ENCODE measurements at places on chromosomes 1 and 21.

GRCh38 chr1:89672489-89673183, 39.7 kb downstream of the LRRC8C start:
- DNase-seq: no peak

GRCh38 chr21:40732253-40733023, 114.5 kb downstream of the DSCAM start:
- no peak for DNase-seq

DNA sequence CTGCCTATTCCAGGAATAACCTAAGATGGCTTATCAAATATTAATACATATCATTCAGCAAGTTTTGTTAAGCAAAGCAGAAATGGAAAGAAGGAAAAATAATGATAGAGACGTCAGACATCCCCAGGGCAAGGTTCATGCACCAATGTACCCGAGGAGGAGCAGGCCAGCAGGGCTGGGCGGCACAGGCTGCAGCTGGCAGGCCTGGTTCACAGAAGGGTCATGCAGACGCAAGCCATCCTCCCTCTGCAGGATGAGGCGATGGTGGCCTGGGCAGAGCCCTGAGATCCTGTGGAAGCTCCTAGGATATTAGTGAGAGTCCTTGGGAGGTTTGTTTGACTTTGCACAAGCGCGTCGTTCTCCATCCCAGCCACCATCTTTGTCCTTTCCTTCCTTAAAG, 30.0 kb downstream of the BATF3 start:
- DNase-seq: no peak

GRCh38 chr1:12135612-12136011, 31.2 kb upstream of the TNFRSF1B start:
- DNase-seq: no peak

DNA sequence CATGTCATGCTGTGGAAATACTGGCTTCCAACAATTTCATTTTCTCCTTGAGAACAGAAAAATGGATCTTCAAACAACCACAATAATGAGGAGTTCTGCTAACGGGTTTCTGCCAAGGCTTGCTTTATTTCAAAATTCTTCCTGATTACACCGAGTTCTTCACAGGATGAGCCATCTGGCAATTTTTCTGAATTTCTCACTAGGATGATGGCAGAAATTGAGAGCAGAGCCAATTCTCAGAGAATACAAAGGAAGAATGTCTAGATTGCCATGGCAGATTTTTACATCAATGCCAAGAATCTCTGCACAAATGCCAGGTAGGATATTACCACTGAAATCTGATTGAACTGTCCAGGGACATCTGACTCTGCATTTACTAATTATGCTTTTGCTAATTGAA, 619.0 kb upstream of the CHRM3 start:
- no peak for DNase-seq

DNA sequence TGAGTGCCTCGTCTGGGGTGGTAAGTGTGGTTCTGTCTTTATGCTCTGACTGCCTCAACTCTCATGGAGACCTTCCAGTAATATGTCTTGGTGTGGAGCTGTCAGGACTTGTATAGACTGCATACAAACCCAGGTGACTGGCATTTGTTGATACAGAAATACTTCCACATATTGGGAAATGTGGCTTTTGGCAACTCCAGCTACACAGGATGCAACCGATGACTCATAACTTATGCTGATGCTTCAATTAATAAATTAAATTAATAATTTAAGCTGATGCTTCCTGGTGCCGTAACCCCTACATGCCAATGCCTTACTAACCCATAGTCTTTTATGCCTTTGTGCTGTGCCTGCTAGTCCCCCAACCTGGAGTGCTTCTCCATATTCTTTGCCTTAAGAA, 72.3 kb upstream of the ARTN start:
- DNase-seq: no peak

GRCh38 chr1:110153407-110153950, 3.2 kb downstream of the SLC6A17 start:
- DNase-seq: no peak

- no peak for DNase-seq
Observed at GRCh38 chr1:108829498-108829916, 27.4 kb downstream of the AKNAD1 start.

DNA sequence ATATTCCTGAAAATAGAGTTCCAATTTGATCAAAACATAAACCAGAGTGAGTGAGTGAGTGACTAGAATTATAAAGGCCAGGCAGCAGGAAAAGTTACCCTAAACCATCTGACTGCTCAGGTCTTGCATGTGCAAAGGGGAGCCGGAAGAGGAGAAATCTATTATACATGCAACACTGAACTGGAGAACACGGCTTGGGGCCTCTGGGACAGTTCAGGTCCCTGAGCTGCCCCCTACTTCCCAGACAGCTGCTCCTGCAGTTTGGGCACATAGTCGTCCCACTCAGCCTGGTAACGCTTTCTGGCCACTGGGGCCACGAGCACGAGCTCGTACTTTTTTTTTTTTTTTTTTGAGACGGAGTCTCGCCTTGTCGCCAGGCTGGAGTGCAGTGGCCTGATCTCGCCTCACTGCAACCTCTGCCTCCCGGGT, 40.1 kb downstream of the PTPRC start:
- DNase-seq: no peak

GRCh38 chr1:163983097-163983496, 575.9 kb upstream of the PBX1 start:
- no peak for DNase-seq

- DNase-seq: no peak
Observed at GRCh38 chr21:38958940-38959691, 153.4 kb downstream of the ETS2 start.

- DNase-seq: no peak
Observed at GRCh38 chr1:95396557-95396956, 162.5 kb downstream of the RWDD3 start.

- DNase-seq: no peak
Observed at GRCh38 chr1:91520942-91521507, 20.4 kb downstream of the CDC7 start.

- DNase-seq: no peak
Observed at GRCh38 chr1:86068841-86069756, 87.5 kb downstream of the COL24A1 start.

DNA sequence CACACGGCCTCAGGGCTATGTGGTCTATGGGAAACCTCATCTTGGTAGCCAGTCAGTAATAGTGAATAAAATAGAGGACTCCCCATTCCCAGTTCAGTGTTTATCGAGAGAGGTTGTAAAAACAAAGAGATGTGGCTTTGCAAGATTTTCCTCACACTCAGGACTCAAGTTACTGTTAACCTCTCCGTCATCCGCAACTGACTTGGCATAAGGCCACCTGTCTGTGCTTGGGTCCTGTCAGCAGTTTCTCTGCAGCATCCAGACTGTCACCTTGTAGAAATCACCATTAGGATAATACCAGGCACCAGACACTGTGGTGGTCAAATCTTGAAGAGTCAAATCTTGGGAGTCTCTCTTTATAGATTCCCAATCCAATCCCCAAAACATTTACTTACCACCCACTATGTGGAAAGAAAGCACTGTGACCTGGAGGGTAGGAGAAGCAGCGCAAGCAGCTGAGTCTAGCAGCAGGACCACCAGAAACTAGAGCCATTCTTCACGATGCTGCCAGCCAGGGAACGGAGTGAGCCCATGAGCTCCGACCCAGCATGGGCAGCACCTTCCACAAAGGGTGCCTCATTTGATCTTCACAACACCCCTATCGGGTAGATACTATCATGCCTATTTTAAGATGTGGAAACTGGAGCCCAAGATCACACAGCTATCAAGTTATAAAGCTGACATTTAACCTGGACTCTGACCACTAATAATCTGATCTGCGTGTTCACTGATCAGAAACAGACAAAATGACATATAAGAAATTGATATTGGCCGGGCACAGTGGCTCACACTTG, 5.6 kb upstream of the GPR25 start:
- DNase-seq: no peak

GRCh38 chr1:239418681-239419080, 32.3 kb downstream of the CHRM3 start:
- no peak for DNase-seq

DNA sequence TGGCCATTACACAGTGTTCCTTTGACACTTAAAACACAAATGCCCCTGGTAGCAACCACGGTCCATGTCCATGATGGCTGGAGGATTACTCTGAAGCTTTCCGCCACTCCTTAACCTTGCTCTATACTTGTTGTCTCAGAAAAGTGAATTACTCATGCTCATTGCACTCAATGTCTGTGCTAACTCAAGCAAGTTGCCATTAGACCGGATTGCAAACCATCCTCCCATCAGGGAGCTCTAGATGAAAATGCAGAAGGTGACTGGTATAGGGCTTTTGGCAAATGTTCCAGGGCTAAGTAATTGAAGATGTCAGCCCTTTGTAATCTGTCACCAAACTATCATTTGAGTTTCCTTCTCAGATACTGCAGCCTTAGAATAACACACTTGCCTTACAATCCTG, 1288.3 kb upstream of the B3GALT2 start:
- no peak for DNase-seq

DNA sequence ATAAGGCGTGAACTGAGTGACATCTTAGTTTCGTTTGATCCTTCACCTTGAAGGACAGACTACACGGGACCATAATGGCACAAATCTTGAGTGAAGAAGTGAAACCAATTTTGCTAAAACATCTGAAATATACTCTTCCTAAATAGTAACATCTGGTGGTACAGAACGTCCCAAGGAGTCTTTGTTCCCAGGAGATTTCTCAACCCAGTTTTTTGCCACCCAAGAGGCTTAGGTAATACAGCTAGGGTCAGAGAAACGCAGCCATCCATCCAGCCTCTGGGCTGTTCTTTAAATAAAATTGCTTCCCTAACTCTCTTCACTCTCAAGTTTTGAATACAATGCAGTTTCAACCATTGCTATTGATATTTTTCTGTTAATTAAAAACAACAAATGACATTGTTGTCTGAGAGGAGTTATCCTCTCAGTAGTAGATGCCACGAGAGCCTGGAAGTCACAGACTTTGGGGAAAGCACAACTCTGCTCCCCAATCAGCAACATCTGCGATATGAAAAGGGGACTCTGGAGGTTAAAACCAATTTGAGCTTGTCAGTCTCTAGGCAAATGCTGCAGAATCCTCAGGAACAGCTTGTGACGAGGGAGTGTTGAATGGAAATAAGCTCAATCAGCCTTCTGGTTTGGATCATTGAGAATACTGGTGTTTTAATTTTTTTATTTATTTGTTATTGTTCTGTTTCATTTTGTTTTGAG, 394.3 kb upstream of the ADGRL2 start:
- no peak for DNase-seq

DNA sequence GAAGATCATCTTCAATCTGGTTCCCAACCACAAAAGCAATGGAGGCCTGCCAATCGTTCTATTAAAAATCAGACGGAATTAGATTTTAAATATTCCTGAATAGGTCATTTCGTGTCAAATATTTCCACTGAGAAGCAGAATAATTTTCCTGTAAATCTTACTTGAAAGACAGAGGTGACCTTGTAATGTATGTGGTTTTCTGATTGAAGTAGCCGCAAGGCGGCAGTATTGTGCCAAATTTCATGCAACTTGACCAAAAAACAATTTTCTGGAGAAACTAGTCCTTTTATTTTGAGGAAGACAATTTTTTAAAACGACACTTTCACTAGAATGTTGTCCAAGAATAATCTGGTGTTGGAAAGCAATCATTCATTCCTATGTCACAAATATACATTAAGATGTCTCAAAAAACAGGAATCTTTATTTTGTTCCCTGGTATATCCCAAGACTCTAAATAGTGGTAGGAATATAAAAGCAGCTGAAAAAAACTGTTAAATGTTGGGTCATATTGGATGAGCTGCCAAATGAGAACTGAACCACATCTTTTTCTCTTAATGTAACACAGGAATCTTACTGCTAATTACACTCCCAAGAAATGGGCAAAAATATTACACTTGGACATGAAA, 33.6 kb downstream of the SPAG17 start:
- no peak for DNase-seq

- no peak for DNase-seq
Observed at GRCh38 chr1:70486676-70487458, 75.8 kb downstream of the CTH start.

- DNase-seq: no peak
Observed at GRCh38 chr21:41868062-41868710, 11.0 kb downstream of the PRDM15 start.

DNA sequence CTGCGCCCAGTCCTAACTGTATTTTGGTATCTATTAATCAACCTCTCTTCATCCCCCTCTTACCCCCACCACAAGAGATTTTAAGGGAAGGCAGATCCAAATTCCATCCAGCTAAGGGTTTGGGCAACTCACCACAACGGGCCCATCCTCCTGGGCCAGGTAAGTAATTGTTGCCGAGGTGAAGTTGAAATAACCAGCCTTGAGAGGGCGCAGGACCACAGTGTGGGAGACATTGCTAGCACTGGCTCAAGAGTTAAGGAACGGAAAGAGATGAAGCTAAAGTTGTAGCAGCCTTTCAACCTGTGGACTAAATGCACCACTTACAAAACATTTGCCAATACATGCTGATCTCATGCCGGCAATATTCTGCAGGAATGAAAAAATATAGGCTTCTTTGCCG, 5.9 kb downstream of the SSR2 start:
- DNase-seq: no peak

DNA sequence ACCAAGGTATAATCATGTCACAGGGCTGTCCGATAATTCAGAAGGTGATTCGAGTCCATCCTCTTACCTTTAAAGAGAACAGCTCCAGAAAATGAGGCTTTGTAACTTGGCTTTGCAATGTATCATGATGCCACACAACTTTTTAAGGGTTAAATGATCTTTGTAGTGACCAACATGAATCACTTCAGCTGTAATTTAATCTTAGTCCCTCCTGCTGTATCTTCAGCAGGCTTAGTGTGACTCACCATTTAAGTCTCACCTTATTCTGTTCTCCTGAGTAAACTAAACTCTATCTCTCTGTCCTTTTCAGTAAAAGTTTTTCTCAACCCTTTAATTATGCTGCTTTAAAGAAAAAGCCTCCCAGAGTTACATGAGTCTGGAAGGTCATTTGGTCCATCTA, 1.9 kb upstream of the HIVEP3 start:
- DNase-seq: no peak

Measured in T-cell (primary cell).